ENCODE measurements at places on chromosomes 2 and 18. TPM values are rescaled to one million over a fixed set of nuclear protein-coding genes. Genes with fewer than 3 reads are reported as not detected.

DNA sequence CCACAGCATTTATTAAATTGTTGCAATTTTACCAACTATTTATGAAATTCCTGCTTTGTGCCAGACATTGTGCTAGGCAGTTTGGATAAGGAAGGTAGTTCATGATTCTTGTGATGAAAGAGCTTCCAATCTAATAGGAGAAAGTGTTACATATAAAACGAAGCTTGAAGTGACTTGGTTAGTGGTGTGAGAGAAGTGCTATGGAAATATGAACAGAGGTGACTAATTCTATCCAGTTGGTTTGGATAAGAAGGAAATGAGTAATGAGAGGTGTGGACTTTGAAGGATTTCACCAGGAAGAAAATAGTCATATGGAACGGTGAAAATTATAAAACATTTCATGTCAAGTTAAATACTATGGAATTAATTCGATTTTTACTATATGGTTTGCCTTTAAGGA lies 48.6 kb downstream of the EML6 start:
- H3K36me3 ChIP-seq, result no peaks in the 10 kb centered on the region
- H3K4me3 ChIP-seq, result no peak overlapping the region
- H3K27ac ChIP-seq, result no peak overlapping the region
- no peaks in the 10 kb centered on the region for H3K4me1 ChIP-seq

- no peak overlapping the region for H3K4me3 ChIP-seq
- peaks cover 6% of the 10 kb centered on the region for H3K4me1 ChIP-seq
- H3K27me3 ChIP-seq, result no peaks in the 10 kb centered on the region
- no peak for DNase-seq
These were observed 1.6 kb downstream of the LGALSL start for GRCh38 chr2:64455545-64455944.

The DHRS9 gene
- 6.5 TPM for total RNA-seq

The UGT1A5 gene
- total RNA-seq, result not detected

DNA sequence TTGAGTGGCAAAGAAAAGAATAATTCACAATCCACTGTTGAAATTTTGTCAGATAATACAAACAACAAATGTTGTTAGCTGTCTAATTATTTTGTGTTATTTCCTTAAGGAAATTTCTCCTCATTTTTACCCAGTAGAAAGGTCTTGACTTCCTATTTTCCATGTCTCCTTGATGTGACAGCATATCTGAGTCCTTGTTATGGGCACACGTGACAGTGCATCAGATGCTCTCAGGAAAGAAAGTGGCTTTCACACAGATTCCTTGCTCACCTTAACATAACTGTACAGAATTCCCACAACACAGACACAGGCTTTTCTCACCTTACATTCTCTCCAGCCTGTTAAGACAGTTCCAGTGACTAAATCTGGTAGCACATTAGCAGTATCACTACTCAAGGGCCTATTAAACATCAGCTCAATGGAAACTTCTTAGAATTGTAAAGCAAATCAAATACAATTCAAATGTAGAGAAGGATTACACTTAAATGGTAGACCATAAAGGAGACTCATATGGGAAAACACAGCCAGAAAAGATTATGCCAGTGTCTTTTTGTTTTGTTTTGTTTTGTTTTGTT lies 30.2 kb upstream of the GPR55 start:
- DNase-seq, result no peak
- no peak overlapping the region for H3K27ac ChIP-seq
- H3K4me3 ChIP-seq, result no peak overlapping the region
- peaks cover 18% of the 10 kb centered on the region for H3K27me3 ChIP-seq
- no peaks in the 10 kb centered on the region for H3K36me3 ChIP-seq
- H3K4me1 ChIP-seq, result no peaks in the 10 kb centered on the region

DNA sequence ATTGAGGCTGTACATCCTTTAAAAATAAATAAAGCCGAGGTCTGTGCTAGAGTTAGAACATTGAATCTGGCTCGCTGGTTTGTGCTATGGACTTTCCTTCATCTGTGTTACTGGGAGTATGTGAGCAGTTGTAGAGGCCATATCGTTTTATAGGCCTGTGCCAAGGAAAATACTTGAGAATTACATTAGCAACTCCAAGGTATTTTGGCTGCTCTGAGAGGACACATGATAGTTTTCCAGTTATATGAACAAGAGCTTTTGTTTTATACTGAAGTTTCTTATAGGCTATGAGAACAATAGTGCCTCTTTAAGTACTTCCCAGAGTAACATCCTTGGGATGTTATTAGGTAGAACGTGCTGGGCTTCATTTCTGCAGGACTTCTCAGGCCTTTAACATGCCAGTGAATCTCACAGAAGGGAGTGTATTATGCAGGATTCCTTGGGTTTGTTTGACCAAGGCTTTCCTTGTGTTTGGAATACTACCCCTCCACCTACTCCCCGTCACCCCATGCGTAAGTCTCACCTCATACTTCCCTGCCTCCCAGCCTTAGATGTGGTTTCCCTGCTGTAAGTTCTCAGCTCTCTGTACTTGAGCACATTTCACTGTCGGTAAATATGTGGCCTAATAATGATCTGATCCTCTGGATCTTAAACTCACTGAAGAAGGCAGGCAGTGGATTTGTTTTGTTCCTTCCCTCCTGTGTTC lies 21.0 kb downstream of the TCF7L1 start:
- no peaks in the 10 kb centered on the region for H3K36me3 ChIP-seq
- peak; percentile 62 for DNase-seq
- H3K4me3 ChIP-seq, result no peak overlapping the region

The SPP2 gene
- total RNA-seq, result not detected

DNA sequence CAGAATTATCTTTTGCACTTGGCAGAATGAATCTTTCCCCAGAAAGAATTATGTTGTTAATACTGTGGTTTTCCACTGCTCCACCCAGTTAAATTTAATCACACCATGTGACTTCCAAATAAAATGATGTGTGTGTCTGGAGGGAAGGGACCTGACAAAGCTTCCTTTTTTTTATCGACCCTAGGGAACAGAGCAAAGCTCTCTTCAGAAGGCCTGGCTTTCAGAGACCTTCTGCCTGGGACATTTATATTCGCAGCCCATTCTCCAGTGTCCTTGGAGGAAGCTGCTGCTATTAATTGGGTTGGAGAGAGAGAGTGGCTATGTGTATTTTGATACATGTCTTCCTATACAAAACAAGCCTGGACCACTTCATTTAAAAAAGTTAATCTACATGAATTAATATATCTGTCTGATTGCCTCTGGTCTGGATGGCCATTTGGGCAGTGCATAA lies 233.7 kb downstream of the PRKCE start:
- H3K36me3 ChIP-seq, result no peaks in the 10 kb centered on the region
- H3K27me3 ChIP-seq, result no peaks in the 10 kb centered on the region
- DNase-seq, result peak; percentile 69

DNA sequence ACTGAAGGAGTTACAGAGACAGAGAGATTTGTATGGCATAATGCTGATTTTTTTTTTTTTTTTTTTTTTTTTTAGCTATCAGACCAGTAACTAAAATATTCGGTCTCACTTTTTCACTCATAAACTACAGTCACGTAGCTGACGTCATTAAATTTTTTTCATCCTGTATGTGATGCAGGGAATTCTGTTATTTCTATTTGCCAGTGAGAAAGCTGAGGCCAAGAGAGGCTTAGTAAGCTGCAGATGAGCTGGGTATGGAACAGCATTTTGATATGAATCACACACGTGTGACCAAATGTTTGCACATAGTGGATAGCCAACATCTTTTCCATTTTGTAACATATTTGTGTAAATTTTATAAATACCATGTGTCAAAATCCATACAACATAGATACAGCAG lies 79.1 kb upstream of the EPB41L3 start:
- H3K27me3 ChIP-seq, result no peaks in the 10 kb centered on the region
- peaks cover 9% of the 10 kb centered on the region for H3K4me1 ChIP-seq
- no peak overlapping the region for H3K27ac ChIP-seq

The DUSP28 gene
- 7.7 TPM for total RNA-seq

- H3K27ac ChIP-seq, result no peak overlapping the region
- H3K4me1 ChIP-seq, result no peaks in the 10 kb centered on the region
- H3K4me3 ChIP-seq, result no peak overlapping the region
These were observed 16.0 kb downstream of the RAMP1 start for GRCh38 chr2:237875256-237876060.

- no peak for DNase-seq
- no peaks in the 10 kb centered on the region for H3K27me3 ChIP-seq
- no peaks in the 10 kb centered on the region for H3K36me3 ChIP-seq
- peak overlapping the region; percentile 76 for H3K27ac ChIP-seq
- H3K4me3 ChIP-seq, result peak overlapping the region; percentile 72
These were observed 502 bp downstream of the MERTK start for GRCh38 chr2:111898703-111899514.

GRCh38 chr2:128530025-128530573 lies 211.4 kb upstream of the HS6ST1 start:
- H3K4me3 ChIP-seq, result no peak overlapping the region
- no peaks in the 10 kb centered on the region for H3K4me1 ChIP-seq
- H3K27me3 ChIP-seq, result no peaks in the 10 kb centered on the region
- DNase-seq, result no peak

GRCh38 chr2:48944956-48945355 lies 189.4 kb upstream of the LHCGR start:
- no peaks in the 10 kb centered on the region for H3K4me1 ChIP-seq
- no peak for DNase-seq
- no peaks in the 10 kb centered on the region for H3K27me3 ChIP-seq
- no peak overlapping the region for H3K4me3 ChIP-seq
- H3K27ac ChIP-seq, result no peak overlapping the region

DNA sequence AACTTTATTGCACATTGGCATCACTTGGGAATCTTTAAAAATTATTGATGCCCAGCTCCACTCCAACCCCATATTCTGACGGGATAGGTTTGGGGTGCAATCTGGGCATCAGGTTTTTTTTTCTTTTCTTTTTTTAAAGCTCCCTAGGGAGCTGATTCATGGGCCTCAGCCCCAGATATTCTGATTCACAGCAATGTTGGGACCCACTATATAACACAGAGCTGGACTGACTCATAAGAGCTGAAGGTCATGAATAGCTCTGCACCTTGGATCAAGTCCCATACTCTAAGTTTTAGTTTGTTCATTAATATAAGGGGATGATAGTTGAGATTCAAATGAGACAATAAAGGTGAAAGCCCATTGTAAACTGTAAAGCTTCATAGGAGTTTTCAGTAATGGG lies 191.1 kb upstream of the REV1 start:
- H3K4me1 ChIP-seq, result no peaks in the 10 kb centered on the region
- H3K27ac ChIP-seq, result no peak overlapping the region
- H3K36me3 ChIP-seq, result no peaks in the 10 kb centered on the region
- H3K4me3 ChIP-seq, result no peak overlapping the region
- no peaks in the 10 kb centered on the region for H3K27me3 ChIP-seq

The FAP gene
- 6.7 TPM for total RNA-seq

The OST4 gene
- 238 TPM for total RNA-seq

GRCh38 chr2:101375653-101376052 lies 11.7 kb downstream of the CREG2 start:
- H3K36me3 ChIP-seq, result no peaks in the 10 kb centered on the region
- DNase-seq, result no peak
- no peaks in the 10 kb centered on the region for H3K27me3 ChIP-seq
- H3K27ac ChIP-seq, result no peak overlapping the region

GRCh38 chr2:121232626-121233265 lies 52.3 kb downstream of the TFCP2L1 start:
- H3K27ac ChIP-seq, result no peak overlapping the region
- no peaks in the 10 kb centered on the region for H3K4me1 ChIP-seq
- DNase-seq, result no peak
- no peaks in the 10 kb centered on the region for H3K27me3 ChIP-seq

GRCh38 chr2:203873921-203874631 lies 6.5 kb downstream of the CTLA4 start:
- no peaks in the 10 kb centered on the region for H3K4me1 ChIP-seq
- no peaks in the 10 kb centered on the region for H3K36me3 ChIP-seq
- no peak overlapping the region for H3K4me3 ChIP-seq
- DNase-seq, result no peak
- no peaks in the 10 kb centered on the region for H3K27me3 ChIP-seq
- no peak overlapping the region for H3K27ac ChIP-seq

GRCh38 chr2:28665041-28665704 lies 86.5 kb upstream of the PPP1CB start:
- no peaks in the 10 kb centered on the region for H3K27me3 ChIP-seq
- no peak overlapping the region for H3K4me3 ChIP-seq
- peak overlapping the region; percentile 54 for H3K27ac ChIP-seq
- peaks cover 8% of the 10 kb centered on the region for H3K4me1 ChIP-seq
- DNase-seq, result peak; percentile 97

The D2HGDH gene
- 22.2 TPM for total RNA-seq

DNA sequence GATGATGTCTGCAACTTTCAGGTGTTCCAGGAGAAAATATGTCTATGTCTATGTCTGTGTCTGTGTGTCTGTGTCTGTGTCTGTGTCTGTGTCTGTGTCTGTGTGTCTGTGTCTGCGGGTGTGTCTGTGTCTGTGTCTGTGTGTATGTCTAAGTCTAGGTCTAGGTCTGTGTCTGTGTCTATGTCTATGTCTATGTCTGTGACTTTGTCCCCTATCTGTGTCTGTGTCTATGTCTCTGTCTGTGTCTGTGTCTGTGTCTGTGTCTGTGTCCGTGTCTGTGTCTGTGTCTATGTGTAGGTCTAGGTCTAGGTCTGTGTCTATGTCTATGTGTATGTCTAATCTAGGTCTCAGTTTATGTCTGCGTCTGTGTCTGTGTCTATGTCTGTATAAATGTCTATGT lies 10.5 kb downstream of the IL1R2 start:
- no peak for DNase-seq
- H3K4me3 ChIP-seq, result no peak overlapping the region
- H3K36me3 ChIP-seq, result no peaks in the 10 kb centered on the region
- H3K4me1 ChIP-seq, result peaks cover 23% of the 10 kb centered on the region

DNA sequence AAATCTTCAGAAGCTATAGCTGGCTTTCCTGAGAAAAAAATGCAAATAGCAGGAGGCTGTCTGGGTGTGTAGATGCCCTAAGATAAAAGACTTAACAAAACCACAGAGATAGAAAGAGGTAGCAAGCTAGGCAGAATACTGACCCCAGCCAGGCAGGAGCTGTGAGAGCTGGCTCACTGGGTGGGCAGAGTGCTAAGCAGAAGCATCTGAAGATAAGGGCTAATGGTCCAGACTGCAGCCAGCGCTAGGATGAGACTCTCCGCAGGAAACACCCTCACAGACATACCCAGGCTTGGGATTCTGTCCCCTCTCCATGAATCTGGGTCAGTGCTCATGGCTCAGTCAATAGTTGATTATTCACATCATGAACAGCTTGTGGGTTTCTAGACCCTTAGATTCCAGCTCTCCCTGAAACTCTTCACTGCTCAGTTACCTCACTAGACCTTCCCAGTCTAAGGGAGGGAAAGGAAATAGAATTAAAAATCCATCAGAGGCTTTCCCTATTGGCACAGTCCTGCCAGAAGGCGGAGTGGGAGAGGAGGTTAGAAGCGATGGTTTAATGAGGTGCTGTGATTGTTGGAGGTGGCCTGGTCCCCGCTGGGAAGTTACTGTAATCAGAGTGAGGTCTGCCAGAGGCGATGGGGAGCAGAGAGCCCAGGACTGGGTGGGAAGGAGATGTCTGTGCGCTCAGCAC lies 21.4 kb upstream of the CCBE1 start:
- peak; percentile 55 for DNase-seq
- no peak overlapping the region for H3K27ac ChIP-seq
- no peaks in the 10 kb centered on the region for H3K27me3 ChIP-seq
- H3K36me3 ChIP-seq, result no peaks in the 10 kb centered on the region

- no peak for DNase-seq
- H3K27ac ChIP-seq, result no peak overlapping the region
- no peak overlapping the region for H3K4me3 ChIP-seq
- no peaks in the 10 kb centered on the region for H3K4me1 ChIP-seq
These were observed 14.1 kb downstream of the SATB2 start for GRCh38 chr2:199443589-199444130.
